Karpas-422 (cell line): ENCODE measurements at places on chromosomes 16 and 17. TPM values are rescaled to one million over a fixed set of nuclear protein-coding genes. Genes with fewer than 3 reads are reported as not detected.

- no peaks in the 10 kb centered on the region for H3K4me1 ChIP-seq
- H3K27me3 ChIP-seq, result no peaks in the 10 kb centered on the region
- H3K4me3 ChIP-seq, result no peak overlapping the region
- H3K36me3 ChIP-seq, result no peaks in the 10 kb centered on the region
- no peak for DNase-seq
These were observed 30.0 kb upstream of the SLC38A10 start for GRCh38 chr17:81324851-81325713.

GRCh38 chr17:77441130-77441920 lies 300.6 kb downstream of the SEC14L1 start:
- DNase-seq, result peak; percentile 97
- no peaks in the 10 kb centered on the region for H3K27me3 ChIP-seq
- peaks cover 97% of the 10 kb centered on the region for H3K4me1 ChIP-seq
- no peaks in the 10 kb centered on the region for H3K36me3 ChIP-seq
- peak overlapping the region; percentile 100 for H3K27ac ChIP-seq
- H3K4me3 ChIP-seq, result peak overlapping the region; percentile 61

The NPIPA8 gene
- total RNA-seq, result not detected in 2 replicates

The DPEP1 gene
- 0.87 and 1.7 TPM in 2 replicates for total RNA-seq

The SALL1 gene
- not detected in 2 replicates for total RNA-seq
